Activated naive CD4-positive, alpha-beta T cell treated with anti-CD3 and anti-CD28 coated beads for 36 hours (primary cell): ENCODE measurements at places on chromosomes 7 and 10. TPM values are rescaled to one million over a fixed set of nuclear protein-coding genes. Genes with fewer than 3 reads are reported as not detected.

Gene MINDY4
- 1.2 TPM for total RNA-seq

Gene PTPRZ1
- total RNA-seq: not detected

Gene AKR1C3
- 0.33 TPM for total RNA-seq

Gene FAM25G
- not detected for total RNA-seq

Gene GRM3
- total RNA-seq: not detected

Gene MPP7
- 23.6 TPM for total RNA-seq

Gene NRP1
- not detected for total RNA-seq

Gene CALCR
- not detected for total RNA-seq

DNA sequence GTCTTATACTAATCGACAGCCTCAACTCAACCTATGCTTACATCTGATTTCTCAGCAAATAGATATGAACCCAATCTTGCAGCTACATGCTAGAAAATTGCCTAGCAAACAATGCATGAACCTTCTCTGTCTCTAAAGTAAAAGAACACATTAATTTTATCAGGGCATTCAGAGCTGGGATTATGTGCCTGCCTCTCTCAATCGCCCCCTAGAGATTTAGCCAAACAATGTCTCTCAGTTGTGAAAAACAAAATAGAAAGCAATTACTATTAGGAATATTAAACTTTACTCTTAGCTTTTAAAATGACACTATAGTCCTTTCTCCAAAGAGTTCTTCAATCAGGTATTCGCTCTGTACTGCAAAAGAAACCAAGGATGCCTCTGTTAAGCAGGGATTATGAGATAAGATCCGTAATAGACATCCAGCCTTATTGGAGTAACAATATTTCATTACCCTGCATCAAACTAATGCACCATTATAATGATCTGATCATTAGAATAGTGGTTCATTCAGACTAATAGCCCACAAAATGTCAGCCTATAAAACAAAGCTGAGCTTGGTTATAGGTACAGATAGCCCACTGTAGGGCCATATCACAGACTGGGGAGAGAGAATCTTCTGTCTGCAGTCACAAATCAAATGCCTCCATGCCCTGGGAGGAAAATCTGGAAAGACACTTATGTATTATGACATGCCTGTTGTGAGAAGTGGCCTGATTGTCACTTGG, 736.9 kb downstream of the PARD3 start:
- DNase-seq: no peak

DNA sequence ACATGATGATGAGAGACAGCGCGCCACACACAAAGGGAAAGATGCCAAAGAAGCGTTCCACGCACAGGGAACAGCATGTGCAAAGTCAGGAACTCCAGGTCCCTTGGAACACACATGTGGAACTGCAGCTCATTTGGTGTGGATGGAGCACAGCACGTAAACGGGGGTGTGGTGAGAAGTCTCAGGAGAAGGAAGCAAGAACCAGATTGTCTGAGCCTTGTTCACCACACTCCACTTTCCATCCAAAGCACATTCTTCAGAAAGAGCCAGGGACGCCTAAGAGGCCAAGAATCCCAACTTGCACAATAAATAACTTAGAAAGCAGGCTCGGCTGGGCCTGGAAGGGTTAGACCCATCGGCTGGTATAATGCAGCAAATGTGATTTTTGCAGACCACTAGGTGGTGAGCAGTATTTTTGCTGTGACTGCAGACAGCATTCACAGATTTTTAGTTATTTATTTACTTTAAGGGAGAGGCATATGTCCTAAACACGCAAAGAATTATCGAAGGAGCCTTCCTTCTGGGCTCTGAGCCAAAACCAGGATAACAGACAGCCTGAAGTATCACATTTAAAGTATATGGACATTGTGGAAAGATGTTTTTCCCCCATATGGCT, 27.9 kb upstream of the ASCC1 start:
- peak; percentile 25 for DNase-seq

GRCh38 chr7:66964411-66964810, 31.0 kb downstream of the SBDS start:
- no peak for DNase-seq

GRCh38 chr10:12214763-12215218, 18.8 kb downstream of the CDC123 start:
- peak; percentile 64 for DNase-seq

DNA sequence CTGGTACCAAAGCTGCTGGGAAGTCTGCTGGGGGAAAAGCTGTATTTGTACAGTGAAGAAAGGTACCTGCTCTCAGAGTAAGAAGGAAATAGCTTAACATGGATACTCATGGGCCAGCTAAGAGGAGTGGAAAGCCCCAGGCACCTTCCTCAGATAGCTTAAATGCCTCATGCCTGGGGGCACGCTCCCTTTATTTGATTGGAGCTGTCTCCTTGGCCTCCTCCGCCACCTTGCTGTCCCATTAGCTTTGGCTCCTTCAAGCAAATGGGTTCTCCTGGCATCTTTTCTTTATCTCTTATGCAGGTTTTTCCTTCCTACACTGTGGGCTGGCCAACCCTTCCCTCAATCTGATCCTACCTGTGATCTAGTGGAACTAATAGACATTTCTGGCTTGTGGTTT, 318.5 kb downstream of the SH2D4B start:
- no peak for DNase-seq

DNA sequence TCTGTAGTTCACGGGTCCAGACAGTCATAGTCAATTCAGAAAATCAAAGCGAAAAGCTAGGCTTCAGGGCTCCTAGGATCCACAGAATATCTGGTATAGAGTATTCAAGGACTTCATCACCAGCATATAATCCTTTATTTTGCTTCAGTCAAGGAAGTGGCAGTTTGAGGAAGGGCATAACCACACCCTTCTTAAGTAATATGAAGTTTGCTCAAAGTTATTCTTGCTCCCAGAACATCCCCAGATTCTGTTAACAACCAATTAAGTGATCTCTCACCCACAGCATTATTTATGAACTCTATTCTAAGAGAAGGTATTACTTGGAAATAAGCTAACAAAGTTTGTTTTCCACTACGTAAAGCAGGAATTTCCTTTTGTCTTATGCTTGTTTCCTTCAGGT, 13.2 kb downstream of the CWF19L1 start:
- no peak for DNase-seq

DNA sequence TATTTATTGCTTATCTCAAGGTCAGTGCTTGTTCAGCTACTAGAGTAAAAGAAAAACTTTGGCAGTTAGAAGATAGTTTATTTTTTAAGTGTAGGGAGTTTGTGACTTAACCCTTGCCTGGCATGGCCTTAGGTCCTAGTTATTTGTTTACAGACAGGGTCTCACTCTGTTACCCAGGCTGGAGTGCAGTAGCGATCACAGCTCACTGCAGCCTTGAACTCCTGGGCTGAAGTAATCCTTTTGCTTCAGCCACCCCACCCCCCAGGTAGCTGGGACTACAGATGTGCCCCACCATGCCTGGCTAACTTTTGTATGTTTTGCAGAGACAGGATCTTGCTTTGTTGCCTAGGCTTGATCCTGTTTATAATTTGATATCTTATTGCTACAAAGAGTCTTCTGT, 4.2 kb downstream of the ANLN start:
- DNase-seq: no peak

- no peak for DNase-seq
These were observed 98.9 kb upstream of the KIF5B start for GRCh38 chr10:32155075-32155516.

DNA sequence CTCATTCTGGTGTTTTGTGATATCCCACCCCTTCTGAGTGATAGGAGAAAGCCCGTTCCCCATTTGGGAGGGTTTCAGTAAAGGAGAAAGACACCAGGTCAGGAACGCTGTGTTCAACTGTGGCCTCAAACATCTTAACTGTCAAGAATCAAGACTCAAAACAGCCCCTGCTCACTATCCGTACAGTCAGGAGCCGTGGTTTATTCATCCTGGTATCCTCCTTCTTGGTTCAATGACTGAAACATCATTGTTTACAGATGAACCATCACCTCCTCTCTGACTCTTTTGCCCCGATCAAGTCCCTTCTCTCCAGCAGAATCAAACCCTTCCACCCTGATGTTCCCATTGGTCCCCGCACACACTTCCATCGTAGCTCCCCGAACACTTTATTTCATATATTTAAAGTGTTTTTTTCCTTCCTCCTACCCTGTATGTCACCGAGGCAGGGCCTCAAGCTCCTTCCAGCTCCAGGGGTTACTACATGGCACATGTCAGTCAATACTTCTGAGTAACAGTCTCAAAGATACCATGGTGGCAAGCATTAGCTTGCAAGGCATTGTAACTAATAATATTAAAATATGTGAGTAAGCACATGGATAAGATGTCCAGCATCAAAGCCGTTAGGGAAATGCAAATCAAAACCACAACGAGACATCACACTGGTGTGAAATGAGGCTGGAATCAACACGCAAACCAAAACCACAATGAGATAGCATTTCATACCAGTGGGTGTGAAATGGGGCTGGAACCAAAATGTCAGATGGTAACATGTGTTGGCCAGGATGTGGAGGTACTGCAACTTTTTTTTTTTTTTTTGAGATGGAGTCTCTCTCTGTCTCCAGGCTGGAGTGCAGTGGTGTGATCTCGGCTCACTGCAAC, 124.7 kb upstream of the C1QL3 start:
- peak; percentile 10 for DNase-seq

DNA sequence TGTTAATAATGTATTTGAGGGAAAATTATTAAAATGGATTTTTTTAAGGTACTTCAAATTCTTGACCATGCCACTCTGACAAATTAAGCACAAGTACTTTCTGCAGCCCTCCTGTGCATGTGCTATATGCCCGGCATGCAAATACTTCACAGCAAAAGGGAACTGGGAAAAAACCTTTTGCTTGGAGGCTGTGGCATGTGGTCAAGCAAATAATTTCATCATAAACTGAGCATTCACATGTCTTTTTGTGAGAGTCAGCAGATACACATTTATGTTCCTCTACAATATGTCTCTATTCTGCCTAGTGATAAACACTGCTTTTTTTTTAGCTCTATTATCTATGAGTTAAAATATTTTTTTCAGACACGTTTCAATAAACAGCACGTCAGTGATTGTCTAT, 53.7 kb upstream of the SEMA3A start:
- no peak for DNase-seq

- no peak for DNase-seq
These were observed 25.1 kb upstream of the GPR37 start for GRCh38 chr7:124790645-124791044.

GRCh38 chr7:133288970-133289369, 36.1 kb downstream of the EXOC4 start:
- no peak for DNase-seq

GRCh38 chr7:55326081-55326835, 38.9 kb upstream of the LANCL2 start:
- no peak for DNase-seq

GRCh38 chr10:100571084-100571856, 35.5 kb downstream of the HIF1AN start:
- DNase-seq: no peak

DNA sequence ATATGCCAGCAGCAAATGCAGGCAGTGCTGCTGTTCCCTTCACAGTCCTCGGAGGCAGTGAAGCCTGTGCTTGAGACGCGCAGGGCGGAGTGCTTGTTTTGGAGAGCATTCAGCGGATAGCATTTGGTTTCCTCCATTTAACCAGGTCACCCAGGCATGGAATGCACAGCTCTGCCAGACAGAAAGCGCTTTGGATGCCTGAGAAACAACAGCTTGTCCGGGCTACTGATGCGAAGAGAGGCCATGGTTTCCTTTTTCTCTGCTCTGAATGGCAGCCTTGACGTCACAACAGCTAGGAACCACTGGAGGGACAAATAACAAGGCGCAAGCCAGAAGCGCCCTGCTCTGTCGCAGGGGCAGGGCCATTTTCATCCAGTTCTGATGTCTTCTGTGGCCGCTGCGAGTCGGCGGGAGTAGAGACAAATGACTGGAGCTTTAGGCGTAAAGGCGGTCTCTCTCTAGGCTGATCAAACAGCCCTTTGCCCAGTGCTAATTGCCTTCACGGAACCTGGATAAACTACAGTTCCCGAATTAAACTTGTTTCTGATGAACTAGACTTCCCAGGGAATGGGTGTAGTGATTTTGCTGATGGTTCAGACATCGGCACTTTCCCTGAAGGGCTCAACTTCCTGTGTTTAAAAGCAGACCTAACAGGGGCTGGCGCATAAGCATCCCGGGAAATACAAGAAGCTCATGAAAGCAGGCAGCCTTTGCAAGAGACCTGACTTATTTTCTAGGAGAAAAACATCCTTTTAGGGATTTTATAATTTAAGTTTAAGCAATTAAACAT, 187.6 kb upstream of the KLF14 start:
- no peak for DNase-seq

GRCh38 chr7:47968847-47969774, 10.3 kb downstream of the HUS1 start:
- peak; percentile 62 for DNase-seq

- DNase-seq: peak; percentile 28
These were observed 5.1 kb downstream of the UNC5B start for GRCh38 chr10:71217266-71218045.

GRCh38 chr10:70174058-70174741, 3.9 kb upstream of the SAR1A start:
- peak; percentile 72 for DNase-seq

DNA sequence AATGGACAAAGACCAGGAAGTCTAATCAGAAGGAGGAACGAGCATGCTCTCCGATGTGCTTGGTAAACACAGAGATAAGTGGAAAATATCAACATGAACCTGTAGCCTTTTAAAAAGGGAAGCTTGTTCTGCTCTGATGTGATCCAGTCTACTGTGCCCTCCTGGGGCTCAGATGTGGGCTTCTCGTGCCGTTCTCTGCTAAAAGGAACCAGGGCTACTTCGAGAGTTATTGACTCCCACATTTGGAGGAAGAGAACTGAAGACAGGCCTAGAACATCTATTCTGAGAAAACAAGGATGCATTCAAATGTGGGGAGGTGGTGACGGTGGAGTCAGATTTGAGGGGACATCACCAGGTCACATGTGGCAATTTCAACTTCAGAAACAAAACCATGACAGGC, 325.4 kb downstream of the GLRX3 start:
- no peak for DNase-seq

DNA sequence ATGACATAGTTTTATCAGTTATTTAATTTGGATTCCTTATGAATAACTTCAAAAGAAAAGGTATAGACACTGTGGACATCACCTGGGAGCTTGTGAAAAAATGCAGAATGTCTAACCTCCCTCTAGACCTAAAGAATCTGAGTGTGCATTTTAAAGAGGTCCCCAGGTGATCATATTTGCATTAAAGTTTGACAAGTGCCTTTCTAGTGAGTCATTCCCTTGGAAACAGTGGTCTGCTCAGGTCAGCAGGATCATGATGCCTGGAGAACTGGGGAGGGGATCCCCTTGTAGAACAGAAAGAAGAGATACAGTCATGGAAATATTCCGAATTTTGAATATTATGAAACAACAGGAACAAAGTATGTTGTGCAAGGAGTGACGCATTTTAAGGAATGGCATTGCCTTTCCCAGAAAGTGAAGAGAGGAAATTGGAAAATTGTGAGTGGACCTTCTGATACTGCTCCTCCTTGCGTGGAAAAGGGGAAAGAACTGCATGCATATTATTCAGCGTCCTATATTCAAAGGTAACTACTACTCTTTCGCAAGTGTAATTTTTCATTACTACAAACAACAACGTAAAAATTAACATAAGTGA, 4.6 kb downstream of the STEAP2 start:
- DNase-seq: no peak
